ENCODE measurements at places on chromosomes 4 and X.

DNA sequence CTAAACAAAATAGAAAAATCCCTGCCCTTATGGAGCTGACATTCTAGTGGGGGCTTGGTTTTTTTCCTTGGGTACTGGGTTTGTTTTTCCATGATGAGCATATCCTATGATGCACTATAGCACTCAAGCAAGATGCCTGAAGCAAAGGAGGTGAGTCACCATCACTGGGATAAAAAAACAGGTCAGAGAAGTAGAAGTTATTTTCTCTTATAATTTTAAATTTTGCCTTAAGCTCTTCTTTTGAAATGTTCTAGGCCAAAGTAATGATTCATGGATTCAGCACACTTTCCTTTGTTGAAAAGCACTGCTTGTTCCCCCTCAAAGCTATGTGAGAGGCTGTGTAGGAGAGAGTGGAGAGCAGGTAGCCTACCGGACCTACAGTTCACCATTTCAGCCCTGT, 15.2 kb upstream of the CXCL2 start:
- no peak for DNase-seq

GRCh38 chrX:16518131-16518530, 131.8 kb upstream of the S100G start:
- no peak for DNase-seq

- DNase-seq, result no peak
Measured at GRCh38 chr4:120857312-120857711, 65.2 kb downstream of the PRDM5 start.

DNA sequence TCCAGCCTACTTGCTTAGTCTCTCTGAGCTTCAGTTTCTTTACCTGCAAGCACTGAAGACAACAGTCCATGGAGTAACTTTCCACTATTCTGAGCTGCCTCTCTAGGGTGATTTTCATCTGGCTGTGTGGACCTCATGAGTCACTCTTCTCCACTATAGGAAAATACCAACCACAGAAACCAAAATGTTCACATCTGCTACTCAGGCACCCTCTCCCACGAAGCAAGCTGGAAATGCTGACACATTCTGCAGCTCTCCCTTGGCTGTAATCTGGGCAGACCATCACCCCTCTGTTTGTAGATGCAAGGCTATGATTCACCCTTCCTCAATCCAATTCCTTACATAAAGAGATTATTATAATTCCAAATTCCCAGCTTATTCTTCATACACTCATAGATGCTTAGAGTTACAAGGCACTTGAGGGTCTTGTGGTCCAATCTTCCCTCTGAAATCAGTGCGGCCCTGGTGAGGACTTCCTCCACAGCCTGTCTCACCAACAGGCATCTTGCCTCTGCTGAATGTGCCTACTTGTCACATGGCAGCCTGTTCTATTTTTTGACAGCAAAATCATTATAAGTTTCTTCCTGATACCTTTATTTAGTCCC, 97.0 kb upstream of the LNX1 start:
- DNase-seq, result no peak

- no peak for DNase-seq
Measured at GRCh38 chr4:16952462-16952871, 54.0 kb upstream of the LDB2 start.

DNA sequence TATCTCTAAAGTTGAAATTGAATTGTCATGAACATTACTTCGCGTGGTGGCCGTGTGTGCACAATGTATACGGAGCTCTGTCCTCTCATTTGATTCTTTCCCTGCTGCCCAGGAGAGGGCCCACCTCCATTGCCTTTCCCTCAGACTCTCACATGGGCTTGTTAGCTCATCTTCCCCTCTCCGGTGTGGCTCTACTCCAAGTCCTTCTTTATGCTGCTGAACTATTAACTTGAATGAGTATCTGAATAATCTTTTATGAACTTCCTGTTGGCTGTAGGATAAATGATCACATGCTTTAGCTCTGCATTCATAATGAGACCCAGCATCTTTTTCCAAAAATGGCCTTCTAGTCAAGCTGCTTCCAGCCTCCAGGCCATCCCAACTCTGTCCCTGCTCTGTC, 68.8 kb upstream of the CLNK start:
- no peak for DNase-seq
